Iris pigment epithelial cell (primary cell): ENCODE measurements at places on chromosomes 3 and 15.

DNA sequence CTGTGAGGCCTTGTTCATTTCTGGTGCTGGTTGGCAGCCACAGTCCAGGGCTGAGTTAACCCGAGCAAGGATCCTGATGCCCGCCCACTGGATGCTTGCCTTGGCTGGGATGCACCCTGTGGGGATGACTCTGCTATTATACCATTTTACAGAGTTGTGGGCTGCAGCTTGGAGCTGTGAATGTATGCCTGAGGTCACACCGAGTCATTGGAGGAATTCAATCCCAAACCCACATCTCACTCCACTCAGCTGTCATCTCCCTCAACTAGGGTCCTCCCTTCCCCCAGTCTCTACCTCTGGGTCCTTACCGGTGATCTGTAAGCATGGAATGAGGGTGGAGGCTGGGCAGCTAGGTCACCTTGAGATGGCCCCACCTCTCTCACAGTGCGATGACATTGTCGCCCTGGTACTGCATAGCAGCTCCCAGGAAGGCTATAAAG is 22.1 kb downstream of the MAPKAPK3 start:
- DNase-seq, result peak; percentile 51

- DNase-seq, result no peak
Observed at GRCh38 chr15:72844067-72844466, 60.5 kb upstream of the ADPGK start.

DNA sequence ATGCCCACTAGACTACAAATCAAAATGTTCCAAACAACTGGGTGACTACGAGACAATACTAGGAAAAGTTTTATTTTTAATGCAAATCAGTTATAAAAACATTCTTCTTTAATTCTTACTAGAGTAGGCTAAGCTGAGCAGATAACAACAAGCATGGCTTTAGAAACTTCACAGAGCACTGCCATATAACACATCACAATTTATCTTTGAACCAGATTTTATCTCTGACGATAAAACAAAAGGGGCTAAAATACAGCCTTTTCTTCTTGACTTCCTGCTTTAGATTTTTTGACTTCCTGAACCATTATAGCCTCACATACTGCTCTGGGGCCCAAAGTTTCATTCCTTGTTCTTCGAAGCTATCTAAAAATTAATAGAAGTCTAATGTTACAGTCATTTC is 25.9 kb downstream of the TBC1D2B start:
- no peak for DNase-seq

DNA sequence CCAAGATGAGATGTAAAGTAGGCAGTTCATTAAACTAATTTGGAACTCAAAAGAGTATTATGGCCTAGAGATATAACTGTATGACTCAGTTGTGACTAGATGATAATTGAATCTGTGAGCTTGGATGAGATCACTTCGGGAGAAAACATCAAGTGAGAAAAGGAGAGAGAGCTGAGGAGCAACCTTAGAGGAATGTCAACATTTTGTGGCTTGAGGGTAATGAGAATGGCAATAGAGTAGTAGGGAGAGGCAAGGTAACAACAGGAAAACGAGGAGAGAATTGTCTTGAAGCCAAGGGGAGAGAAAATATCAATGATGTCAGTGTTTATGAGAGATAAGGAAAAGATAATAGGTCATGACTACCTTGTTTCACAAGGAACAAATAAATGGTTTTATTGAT is 580.2 kb downstream of the NLGN1 start:
- DNase-seq, result peak; percentile 27
